Stimulated activated CD4-positive, alpha-beta T cell treated with anti-CD3 and anti-CD28 coated beads, Interleukin-1b, Interleukin-23, amount 100 ng/mL, for 1 hour (primary cell): ENCODE measurements at places on chromosomes 5 and 9.

GRCh38 chr5:77080905-77081304 lies 6.2 kb downstream of the ZBED3 start:
- no peak for DNase-seq

DNA sequence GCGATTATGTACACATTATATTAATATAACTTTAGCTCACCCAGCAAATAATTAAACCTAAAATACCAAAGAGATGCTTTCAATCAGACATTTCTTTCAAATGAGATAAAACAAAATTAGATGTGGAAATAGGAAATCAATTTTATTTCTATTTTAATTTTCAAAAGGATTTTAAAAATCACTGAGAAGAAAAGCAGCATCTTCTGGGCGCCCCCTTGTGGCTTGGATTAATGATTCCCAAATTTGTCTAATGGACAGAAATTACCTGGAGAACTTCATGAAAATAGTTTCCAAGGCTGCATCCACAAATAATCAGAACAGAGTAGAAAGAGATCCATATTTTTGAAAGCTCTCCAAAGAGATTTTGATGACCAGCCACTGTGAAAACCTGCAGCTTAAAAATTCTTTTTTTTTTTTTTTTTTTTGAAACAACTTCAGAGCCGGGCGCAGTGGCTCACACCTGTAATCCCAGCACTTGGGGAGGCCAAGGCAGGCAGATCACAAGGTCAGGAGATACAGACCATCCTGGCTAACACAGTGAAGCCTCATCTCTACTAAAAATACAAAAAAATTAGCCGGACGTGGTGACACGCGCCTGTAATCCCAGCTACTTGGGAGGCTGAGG lies 50.9 kb upstream of the CEMIP2 start:
- peak; percentile 17 for DNase-seq

DNA sequence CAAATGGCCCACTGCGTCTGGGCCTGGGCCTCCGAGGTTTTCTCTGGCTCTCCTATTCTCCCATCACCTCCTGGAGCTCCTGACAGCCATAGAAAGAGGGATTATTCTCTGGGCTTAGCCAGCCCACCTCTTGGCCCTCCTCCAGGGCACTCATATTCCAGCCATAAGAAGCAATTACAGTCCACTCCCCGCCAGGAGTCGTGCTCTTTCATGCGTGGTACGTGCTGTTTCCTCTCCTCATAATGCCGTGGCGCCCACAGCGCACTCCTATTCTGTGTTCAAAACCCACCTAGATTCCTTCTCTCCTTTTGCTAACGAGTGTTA lies 240.8 kb upstream of the ZNF462 start:
- DNase-seq: no peak

- no peak for DNase-seq
These were observed 27.1 kb downstream of the DPYSL3 start for GRCh38 chr5:147482706-147483180.

DNA sequence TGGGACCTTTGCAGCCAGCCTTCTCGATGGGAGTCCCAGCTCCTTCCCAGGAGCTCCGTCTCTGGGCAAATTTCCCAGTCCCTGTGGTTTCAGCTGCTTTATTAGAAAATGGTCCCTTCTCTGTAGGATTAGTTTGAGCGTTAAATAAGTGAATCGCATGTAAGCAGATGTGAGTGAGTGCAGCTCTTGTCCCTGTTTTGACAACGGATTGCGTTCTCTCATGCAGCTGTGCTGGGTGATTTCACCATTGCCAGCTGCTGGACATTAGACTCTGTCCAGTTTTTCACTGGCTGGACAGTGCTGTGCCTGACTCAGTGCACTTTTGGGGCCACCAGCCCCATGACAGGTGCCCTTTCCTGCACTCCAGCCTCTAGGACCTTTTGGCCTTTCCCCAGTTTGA lies 11.6 kb upstream of the CEL start:
- no peak for DNase-seq

GRCh38 chr5:14809369-14810155 lies 62.0 kb downstream of the ANKH start:
- peak; percentile 34 for DNase-seq

GRCh38 chr5:99275128-99275527 lies 346.3 kb upstream of the CHD1 start:
- DNase-seq: no peak

- no peak for DNase-seq
These were observed 4.6 kb upstream of the ANP32B start for GRCh38 chr9:97978371-97979130.

DNA sequence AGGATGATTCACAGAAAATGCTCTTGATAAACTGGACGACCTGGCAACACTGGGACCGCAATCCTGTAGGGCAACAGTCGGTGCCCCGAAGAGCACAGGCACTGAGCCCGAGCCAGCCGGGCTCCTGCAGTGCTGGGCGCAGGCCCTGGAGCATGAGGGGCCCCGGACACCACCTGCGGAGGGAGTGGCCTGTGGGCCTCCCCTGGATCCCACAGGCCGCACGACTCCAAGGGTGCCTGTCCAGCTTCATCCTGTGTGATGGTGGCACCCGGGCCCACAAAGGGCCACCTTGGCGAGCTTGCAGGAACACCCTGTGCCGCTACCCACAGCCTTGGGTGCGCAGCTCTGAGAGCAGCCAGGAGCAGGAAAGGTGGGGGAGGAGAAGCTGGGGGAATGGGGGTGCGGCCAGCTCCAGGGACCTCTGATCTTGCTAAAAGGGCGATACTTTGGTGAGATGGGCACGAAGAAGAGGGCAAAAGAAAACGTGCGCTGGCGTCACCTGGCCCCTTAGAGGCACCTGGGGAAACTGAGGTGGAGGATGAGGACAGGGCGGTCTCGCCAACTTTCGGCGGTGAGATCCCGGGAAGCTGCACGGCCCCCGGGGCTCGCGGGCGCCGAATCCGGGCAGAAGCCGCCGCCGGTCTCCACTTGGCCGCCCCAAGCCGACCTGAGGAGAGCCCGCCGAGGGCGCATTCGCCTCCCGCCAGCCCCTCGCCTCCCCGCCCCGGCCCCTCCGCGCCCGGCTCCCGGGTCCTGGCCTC lies 722 bp downstream of the TBC1D9B start:
- DNase-seq: no peak

- DNase-seq: no peak
These were observed 280.4 kb downstream of the MEF2C start for GRCh38 chr5:88602584-88602983.

DNA sequence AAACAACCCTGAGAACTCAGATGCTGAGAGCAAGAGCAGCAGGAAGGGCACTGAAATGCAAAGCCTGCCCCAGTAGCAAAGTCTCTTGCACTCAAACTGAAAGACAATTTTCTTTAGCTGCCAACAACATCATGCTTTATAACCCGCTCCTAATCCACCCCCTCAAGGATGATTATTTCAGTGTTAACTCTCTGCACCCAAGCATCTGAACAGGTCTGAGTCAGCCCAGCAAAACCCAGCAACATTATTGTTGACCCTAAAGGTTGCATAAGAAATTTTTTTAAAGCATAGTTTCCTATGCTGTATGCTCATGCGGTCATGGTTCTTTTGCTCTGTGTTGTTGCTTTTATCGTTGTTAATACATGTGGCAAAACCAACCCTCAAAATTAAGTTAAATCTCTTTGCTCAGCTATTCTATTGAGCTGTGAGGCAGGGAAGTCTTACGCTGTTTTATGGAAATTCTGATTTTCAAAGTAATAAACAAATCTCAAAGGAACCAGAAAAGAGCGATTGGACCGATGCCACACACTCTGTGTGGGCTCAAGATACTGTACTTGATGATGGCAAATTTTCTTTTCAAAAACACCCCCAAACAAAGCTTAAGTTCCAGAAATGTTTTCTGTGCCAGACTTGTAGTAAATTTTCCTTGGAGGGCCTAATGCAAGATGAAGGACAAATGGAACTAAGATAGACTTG lies 440.6 kb upstream of the MPDZ start:
- DNase-seq: no peak

DNA sequence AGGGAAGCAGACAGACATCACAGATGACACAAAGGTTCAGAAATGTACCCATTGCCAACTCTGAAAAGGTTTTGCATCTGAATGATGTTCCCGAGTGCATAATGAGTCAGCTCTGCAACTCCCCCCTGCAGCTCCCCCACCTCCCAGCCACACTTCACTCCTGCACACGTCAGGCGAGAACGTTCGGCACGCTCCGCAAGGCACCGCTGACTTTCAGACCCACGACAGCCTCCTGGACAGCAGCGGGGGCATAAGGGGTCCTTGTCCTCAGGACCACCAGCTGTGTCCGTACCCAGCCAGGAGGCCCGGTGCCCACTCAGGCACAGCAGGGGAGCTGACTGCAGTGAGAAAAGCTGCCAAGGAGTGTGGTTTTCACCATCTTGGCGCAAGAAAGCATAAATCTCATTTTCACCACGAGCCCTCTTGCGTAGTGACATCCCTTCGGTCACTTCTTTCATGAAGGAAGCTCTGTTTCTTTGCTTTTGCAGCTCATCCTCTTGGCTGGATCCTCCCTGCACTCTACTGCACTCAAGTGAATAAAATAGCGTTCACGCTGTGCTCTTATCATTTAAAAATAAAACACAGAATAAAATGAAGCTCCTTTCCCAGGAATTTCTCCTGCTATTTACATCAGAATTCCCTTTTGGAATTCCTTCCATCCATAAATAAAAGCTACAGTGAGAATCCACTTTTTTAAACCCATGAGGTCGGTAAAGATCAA lies 9.9 kb downstream of the GFPT2 start:
- no peak for DNase-seq
